ENCODE measurements at places on chromosomes 12 and 14. TPM values are rescaled to one million over a fixed set of nuclear protein-coding genes. Genes with fewer than 3 reads are reported as not detected.

AVPR1A gene
- not detected for total RNA-seq

KRR1 gene
- 38.9 TPM for total RNA-seq

AMHR2 gene
- total RNA-seq = not detected

CLEC9A gene
- not detected for total RNA-seq

FOXN4 gene
- not detected for total RNA-seq

TRIAP1 gene
- 34.3 TPM for total RNA-seq

SLC10A1 gene
- total RNA-seq = not detected

GALNT4 gene
- 4.6 TPM for total RNA-seq

PIWIL1 gene
- total RNA-seq = 0.07 TPM

SLC5A8 gene
- total RNA-seq = not detected

NANOG gene
- total RNA-seq = under 0.01 TPM

CLEC2A gene
- not detected for total RNA-seq

TAMALIN gene
- total RNA-seq = 0.07 TPM

SPIC gene
- not detected for total RNA-seq

RD3L gene
- total RNA-seq = not detected

KRT72 gene
- total RNA-seq = not detected

RNASE7 gene
- total RNA-seq = 2.2 TPM

USP15 gene
- 24.4 TPM for total RNA-seq

MEG3 gene
- total RNA-seq = 41.2 TPM

RFLNA gene
- not detected for total RNA-seq

PIANP gene
- total RNA-seq = not detected

SLCO1B1 gene
- total RNA-seq = not detected

PTGER2 gene
- 0.78 TPM for total RNA-seq

FAM90A1 gene
- not detected for total RNA-seq

HAL gene
- total RNA-seq = not detected

PPM1H gene
- 0.09 TPM for total RNA-seq

KLRB1 gene
- not detected for total RNA-seq

DDX55 gene
- 14.0 TPM for total RNA-seq

RASSF9 gene
- total RNA-seq = 3.5 TPM

BCL7A gene
- total RNA-seq = 25.4 TPM

NPAS3 gene
- not detected for total RNA-seq

GPR162 gene
- 0.21 TPM for total RNA-seq

SRGAP1 gene
- total RNA-seq = 6.0 TPM

DDX47 gene
- 50.8 TPM for total RNA-seq

TMEM63C gene
- 22.3 TPM for total RNA-seq

MGP gene
- total RNA-seq = not detected

KLHDC1 gene
- 0.14 TPM for total RNA-seq

DACT1 gene
- 0.21 TPM for total RNA-seq

PTGES3 gene
- total RNA-seq = 84.1 TPM

RHOJ gene
- total RNA-seq = 0.21 TPM

KRT81 gene
- total RNA-seq = 54.8 TPM

DPY19L2 gene
- 0.14 TPM for total RNA-seq

ZCCHC8 gene
- total RNA-seq = 12.3 TPM

KLRD1 gene
- total RNA-seq = under 0.01 TPM

CCDC196 gene
- total RNA-seq = not detected

APOF gene
- not detected for total RNA-seq

TRHDE gene
- 0.78 TPM for total RNA-seq

KRT83 gene
- total RNA-seq = not detected

MANSC4 gene
- total RNA-seq = not detected

PDZRN4 gene
- total RNA-seq = not detected

KITLG gene
- 11.8 TPM for total RNA-seq

KRT78 gene
- 2.2 TPM for total RNA-seq

RHEBL1 gene
- total RNA-seq = 0.09 TPM

Measured in airway epithelial cell (primary cell).